ENCODE measurements at places on chromosomes 2 and 18.

GRCh38 chr2:135685361-135685760 is 56.3 kb upstream of the UBXN4 start:
- DNase-seq, result no peak

- no peak for DNase-seq
These were observed 51.1 kb downstream of the AP1S3 start for GRCh38 chr2:223786236-223786635.

DNA sequence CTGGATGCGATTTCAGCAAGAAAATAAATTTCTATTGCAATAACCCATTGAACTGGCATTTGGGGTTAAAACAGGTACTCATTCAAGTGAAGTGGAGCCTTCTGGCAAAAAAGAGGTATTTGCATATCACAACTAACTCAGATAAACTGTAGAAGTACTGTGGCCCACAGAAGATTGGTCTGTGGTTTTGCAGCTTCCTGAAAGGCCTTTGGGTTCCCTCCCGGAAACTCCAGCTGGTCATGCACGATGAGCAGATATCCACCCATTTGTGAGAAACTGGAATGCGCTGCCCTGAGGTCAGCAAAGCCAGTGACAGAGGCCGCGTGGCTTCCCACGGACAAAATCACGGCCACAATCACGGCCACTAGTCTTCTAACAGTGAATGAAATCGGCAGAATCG is 106.3 kb downstream of the EPHA4 start:
- peak; percentile 20 for DNase-seq

- no peak for DNase-seq
These were observed 154.4 kb upstream of the PXDN start for GRCh38 chr2:1898461-1899395.

DNA sequence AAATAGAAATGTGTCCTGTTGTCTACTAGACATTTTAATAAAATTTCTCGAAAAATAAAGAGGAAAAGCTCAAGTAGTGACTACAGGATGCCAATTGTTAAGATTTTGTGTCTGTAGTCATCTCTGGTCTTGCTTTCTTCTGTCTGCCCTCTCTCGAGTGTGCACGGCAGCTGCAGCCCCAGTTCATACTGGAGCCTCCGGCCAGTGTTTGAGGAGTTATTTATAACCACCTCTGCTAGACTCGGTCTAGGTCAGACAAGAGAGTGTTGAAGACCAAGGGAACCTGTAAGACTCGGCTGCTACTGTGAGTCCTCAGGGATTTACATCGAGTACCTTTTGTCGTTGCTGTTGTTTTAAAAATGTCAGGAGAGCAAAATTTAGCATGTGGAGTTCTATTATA is 810.1 kb upstream of the POU3F3 start:
- DNase-seq, result no peak

DNA sequence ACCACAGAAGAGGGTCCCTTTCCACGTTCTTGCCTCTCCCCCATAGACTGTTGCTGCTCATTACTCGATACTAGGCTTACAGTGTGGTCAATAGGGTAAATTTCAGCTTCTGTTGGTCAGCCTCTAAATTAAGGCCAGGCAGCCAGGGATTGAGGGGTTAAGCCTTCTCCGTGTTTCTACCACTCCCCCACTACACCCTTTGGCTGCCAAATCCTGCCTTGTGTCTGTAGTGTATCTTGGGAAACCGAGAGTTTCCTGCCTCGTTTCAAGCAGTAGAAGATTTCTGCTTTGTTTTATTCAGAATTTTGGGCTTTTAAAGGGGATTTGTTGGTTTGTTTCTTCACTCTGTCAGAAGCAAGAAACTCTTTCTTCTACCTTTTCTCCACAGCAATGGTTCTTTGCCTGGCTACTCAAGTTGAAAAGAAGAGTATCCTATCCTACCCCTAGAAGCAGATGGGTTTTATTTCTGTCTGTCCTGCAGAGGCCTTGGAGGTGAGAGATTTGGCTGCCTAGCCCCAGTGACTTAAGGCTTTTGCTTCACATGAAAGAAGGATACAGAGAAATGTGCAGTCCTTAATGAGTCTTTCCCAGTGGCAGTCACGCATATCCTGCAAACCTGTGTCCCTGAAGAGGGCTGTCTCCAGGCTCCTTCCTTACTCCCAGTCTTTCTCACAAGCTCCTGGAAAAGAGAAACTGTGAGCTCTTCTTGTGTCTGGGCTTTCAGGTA is 261.5 kb upstream of the TANK start:
- DNase-seq, result no peak

DNA sequence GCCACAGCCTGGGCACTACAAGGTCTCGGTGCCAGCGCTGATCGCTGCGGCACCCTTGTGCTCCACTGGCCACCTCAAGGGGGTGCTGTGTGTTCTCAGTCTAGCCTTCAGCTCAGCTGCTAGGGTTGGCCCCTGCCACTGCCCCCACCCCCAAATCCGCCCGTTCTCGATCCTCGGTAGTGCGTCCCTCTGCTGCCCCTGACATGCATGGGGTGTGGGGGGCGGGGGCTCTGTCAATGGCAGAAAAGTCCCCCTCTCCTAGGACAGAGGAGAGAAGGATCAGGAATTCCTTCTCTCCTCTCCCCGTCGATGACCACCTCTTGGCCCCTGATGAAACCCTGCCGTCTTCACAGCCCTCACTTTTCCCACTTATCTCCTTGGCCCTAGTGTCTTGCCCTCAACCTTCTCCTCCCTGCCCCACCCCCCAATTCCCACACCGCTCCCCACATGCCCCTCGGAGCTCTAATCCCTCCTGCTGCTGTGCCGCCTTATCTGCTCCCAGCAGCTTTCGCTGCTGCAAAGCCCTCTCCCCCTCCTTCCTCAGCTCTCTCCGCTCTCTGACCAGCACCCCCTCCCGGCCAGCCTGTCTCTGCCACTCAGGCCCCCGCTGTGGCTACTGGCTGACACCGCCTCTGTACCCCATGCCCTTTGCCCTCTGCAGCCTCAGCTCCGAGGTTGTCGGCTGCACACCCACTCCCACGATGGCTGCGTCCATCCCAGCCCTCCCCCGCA is 4.3 kb upstream of the ASIC4 start:
- peak; percentile 52 for DNase-seq

DNA sequence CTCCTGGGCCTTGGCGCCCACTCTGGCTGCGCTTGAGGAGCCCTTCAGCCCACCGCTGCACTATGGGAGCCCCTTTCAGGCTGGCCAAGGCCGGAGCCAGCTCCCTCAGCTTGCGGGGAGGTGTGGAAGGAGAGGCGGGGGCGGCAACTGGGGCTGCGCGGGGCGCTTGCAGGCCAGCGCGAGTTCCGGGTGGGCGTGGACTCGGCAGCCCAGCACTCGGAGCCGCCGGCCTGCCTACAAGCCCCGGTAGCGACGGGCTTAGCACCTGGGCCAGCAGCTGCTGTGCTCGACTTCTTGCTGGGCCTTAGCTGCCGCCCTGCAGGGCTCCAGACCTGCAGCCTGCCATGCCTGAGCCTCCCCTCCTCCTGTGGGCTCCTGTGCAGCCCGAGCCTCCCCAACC is 141.5 kb upstream of the SLC39A10 start:
- no peak for DNase-seq
